Stimulated activated CD4-positive, alpha-beta T cell treated with anti-CD3 and anti-CD28 coated beads, Interleukin-4, amount 100 ng/mL, for 1 hour (primary cell): ENCODE measurements at places on chromosomes 1 and 21.

DNA sequence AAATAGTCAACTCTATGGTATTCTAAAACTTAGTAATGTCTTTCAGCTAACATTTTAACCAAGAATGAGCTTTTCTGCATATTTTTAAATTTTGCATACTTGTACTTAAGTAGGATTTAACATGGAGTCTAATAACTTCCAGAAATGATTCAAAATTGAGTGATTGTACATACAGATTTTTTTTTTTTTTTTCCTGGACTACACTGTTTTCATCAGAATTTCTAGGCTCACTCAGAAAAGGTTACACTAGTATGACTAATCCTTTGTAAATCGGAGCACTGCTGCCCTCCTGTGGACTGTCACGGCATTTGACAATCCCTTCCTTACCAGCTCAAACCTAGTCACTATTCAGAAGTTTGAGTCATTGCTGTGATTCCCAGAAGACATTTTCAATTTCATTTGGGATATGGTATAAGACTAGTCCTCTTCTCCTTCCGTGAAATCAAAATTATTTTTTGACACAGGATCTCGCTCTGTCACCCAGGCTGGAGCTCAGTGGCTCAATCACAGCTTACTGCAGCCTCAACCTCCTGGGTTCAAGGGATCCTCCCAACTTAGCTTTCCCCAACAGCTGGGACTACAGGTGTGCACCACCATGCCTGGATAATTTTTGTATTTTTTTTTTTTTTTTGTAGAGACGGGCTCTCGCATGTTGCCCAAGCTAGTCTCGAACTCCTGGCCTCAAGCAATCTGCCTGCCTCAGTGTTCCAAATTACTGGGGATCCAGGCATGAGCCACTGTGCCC, 45.5 kb downstream of the CD46 start:
- DNase-seq = peak; percentile 82

DNA sequence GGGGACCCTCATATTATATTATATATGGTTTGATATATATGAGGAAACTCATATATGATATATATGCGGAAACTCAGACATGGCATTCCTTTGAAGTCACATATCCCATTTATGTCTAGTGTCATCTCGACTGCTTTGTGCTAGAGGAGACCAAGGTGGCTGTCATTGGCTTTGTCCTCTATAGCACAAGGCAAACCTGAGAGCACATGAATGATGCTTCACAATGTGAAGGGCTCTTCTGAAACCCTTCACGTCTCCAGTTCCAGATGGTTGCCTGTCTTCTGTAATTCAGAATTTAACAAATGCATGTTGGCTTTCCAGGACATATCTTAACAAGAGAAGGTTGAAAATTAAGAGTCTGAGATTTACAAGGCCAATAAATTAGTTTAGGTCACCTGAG, 303.6 kb downstream of the BARHL2 start:
- DNase-seq = no peak

DNA sequence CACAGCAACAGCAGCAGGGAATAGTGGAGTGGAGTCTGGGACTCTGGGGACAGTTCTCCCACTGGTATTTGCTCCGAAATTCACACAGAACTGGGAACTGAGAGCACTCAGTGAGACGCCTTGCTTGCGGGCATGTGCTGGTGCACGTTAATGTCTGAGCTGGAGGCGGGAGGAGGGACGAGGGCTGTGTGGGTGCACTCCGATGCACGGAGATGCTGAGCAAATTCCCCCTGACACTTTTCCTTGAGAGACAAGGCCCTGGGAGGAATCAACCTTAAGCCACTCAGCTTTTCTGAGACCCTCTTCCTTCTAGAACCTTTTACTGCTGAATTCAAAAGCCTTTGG, 2.8 kb downstream of the RGS8 start:
- DNase-seq = no peak

GRCh38 chr1:70025846-70026245, 179.5 kb downstream of the LRRC40 start:
- no peak for DNase-seq

GRCh38 chr1:176469450-176470010, 6.6 kb downstream of the PAPPA2 start:
- DNase-seq = no peak

DNA sequence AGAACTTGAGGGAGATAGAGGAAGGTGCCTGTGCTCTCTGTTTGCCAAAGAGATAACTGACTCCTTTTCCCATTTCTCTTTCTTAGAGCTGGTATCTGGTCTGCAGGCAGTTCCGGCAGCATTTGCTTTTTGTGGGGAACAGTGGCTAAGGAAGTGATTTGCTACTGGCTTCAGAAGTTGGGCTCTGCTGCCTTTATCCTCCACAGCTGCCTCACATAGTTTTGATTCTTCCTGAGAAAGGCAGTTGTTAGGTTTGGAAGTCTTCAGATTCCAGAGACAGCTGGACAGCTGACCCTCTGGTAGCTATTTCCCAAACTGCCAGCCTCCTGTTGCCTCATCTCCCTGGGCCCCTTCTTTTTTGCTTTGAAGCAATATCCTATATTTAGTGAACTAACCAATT, 62.6 kb upstream of the MACF1 start:
- DNase-seq = no peak

DNA sequence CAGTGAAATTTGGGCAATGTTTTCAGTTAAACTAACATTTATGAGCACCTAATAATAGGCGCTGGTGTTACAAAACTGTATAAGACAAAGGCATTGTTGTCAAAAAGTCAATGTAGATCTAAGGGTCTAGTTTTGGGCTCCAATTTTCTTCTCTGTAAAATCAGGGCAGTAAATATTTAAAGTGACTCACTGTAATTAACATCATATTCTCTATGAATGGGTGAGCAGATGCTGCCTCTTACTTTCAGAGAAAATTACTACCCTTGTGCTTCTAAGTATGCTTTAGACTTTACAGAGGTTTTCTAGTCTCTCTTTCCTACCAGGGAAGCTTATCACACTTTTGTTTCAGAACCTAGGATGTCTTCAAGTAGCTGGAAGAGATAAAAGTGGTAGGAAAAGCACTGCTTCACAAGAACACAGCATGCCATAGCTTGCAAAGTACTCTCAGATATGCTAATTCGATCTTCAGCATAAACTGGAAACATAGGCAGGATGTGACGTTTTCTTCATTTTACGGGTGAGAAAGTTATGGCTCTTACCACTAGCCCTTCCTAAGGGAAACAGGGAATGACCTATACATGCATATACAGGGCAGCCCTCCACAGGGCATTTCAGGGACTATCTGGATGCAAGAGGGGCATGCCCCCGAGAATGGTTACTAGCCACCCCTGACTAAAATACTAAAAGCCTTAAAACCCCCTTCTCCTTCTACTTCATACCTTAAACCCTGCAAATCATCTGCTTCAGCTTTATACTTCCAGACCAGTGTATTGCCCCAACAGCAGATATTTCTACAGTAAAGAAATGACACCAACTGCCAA, 2.6 kb downstream of the C1orf116 start:
- DNase-seq = no peak

- DNase-seq = no peak
Measured at GRCh38 chr1:168623003-168623828, 46.8 kb downstream of the XCL1 start.

GRCh38 chr1:21896652-21897532, 40.2 kb downstream of the HSPG2 start:
- DNase-seq = no peak

GRCh38 chr1:1759456-1760344, 18.6 kb downstream of the NADK start:
- no peak for DNase-seq

- DNase-seq = no peak
Measured at GRCh38 chr1:67103548-67103947, 31.2 kb downstream of the C1orf141 start.
